ENCODE measurements at places on chromosomes 2 and 18.
A peak's percentile ranks its signal among the peaks of the same experiment; 100 is the strongest.

DNA sequence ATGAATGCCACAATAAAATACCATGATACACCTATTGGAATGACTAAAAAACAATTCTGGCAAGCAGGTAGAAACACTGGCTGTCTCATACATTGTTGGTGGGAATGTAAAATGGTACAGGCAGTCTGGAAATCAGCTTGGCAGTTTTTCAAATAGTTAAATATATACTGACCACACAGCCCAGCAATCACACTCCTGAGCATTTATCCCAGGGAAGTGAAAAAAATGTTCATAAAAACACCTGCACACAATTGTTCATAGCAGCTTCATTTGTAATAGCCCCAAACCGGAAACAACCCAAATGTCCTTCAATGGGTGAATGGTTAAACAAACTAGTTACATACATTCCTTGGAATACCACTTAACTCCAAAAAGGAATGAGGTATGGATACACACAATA, 137.2 kb downstream of the TFCP2L1 start:
- DNase-seq: peak; percentile 72

GRCh38 chr2:205218056-205218455, 464.2 kb upstream of the NRP2 start:
- DNase-seq: no peak

DNA sequence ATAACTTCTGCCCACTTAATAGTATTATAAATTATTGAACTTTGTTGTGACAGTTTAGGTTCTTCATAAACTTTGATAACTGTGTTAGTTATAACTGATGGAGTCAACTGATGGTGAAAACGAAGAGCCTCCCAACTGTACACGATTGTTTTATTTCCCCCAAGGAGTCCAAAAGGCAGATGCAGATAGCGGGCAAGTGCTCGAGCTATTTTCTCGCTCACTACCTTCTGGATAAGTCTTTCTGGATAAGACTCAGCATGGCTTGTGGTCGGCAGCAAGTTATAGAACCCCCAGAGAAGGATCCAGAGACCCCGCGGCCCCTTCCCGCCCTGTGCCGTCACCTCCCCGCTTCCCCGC, 517 bp downstream of the GCFC2 start:
- DNase-seq: no peak

- DNase-seq: no peak
Observed at GRCh38 chr2:237177052-237177451, 91.4 kb downstream of the COPS8 start.

- DNase-seq: no peak
Observed at GRCh38 chr2:203451011-203451410, 84.1 kb downstream of the RAPH1 start.

DNA sequence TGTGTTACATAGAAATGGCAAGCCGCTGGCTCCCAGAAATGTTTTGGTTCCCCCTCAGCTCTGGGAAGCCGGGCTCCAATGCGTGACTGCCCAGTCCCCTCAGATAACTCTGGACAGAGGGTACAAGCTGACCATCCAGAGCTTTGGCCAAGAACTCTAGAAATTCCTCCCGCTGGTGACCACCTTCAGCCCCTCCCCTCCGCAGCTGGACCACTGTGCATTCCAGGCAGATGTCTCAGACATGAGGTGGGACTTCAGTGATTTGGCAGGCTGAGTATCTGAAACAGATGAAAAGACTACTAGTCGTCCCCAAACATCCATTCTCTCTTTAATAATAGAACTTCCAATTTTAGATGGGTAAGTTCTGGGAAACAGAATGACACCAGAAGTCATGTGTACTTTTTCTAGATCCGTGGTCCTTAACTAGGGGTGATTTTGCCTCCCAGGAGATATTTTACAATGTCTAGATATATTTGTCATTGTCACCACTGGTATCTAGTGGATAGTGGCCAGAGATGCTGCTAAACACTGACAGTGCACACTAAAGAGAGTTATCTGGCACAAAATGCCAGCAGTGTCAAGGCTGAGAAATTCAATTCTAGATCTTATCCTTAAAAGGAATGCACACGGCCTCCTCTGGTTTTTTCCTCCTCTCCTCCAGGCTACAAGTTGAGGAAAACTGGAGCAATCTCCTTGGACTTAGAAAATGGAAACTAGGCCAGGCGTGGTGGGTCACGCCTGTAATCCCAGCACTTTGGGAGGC, 294.3 kb downstream of the SRBD1 start:
- no peak for DNase-seq

GRCh38 chr2:7182525-7182924, 265.3 kb downstream of the RNF144A start:
- no peak for DNase-seq

DNA sequence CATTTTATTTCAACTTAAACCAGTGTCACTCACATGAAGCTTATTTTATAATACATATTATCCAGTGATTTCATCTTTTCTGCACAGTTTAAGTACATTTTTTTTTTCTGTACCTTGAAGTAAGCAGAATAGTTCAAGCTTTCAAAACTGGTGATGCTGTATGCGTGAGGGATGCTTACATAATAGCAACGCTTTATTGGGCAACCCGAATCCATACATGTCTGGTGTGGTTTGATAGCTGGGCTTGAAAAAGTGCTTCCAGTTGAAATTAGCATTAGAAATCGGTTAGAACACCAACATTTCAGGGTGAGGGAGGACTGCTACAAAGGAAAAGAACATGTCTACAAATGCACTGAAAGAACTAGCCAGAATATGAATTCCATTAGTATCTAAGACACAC, 117.4 kb downstream of the MBP start:
- no peak for DNase-seq

DNA sequence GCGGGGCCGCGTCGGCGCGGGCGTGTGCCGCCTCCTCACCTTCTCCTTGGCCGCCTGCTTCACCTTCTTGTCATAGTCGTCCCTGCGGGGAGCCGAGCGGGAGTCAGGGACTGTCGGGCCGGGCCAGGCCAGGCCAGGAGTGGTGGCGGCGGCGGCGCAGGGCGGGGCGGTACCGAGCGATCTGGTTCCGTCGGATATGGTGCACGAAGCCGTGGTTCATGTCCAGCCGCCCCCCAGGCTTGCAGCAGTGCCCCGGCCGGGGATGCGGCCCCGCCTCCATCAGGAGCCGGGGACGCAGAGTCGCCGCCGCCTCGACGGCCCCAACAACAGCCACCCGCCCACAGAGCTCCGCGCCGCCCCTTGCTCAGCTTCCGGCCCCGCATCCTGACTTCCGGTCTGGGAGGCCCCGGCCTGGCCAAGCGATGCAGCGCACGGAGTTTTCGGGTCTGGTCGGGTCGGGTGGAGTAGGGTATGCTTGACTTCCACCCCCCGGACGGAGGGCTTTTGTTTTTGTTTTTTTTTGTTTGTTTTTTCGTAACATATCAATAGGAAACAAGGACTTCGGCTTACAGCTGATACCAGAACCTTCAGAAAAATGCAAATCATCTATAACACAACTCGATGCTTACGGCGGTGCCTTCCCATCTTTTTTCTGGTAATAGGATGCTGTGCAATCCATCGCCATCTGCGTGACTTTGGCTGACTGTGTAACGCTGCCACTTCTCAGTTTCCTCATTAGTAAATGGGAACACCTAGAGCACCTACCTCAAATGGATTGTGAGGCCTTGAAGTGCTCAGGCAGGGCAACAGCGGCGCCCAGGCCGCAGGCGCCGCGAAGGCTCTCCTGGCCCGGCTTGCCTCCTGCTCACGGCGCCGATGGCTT, at the start of gene C2orf68:
TSS of gene C2orf68 (minus strand) at position 362 of the 883 bp plus-strand sequence. CDS start at position 280, 82 bp downstream.
- peak; percentile 79 for DNase-seq

DNA sequence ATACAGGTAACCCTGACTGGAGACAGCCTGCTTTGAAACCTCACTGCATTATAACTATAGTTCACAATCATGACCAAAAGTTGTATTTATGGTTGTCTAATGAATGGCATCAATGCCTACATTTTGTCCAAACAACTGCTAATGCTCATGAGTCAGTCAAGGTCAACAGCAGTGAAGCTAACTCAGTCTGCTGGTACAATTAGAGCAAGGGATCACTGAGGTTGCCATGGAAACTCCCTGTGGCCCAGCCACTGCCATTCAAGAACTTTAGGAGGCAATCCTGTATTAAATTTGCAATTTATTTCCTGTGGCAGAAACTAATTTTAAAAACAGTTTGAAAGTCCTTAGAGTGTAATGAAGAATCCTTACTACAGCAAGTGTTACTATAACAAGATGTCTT, 185.1 kb upstream of the SMAD7 start:
- DNase-seq: peak; percentile 12

DNA sequence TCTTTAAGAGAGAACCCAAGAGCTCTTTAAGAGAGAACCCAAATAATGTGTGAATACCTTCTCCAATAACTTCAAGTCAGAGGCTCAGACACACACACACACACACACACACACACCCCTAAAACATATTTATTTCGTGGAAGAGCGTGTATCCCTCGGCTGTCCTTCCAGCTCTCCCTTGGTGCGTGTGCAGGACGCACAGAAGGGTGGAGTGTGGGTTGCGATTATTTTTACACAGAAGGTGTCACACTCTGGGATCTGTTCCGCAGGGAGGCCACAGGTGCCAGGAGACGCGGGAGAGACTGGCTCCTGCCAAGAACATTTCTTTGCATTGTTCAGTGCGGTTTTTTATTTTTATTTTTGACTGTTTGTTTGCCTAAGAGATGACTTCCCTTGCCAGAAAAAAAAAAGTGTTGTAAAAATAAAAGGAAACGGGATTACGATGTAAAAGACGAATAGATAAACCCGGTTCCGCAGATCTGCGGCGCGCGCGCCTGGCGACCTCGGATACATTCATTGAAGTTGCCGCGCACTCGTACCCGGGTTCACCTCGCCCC, 47.3 kb upstream of the ATP6V1B1 start:
- no peak for DNase-seq

DNA sequence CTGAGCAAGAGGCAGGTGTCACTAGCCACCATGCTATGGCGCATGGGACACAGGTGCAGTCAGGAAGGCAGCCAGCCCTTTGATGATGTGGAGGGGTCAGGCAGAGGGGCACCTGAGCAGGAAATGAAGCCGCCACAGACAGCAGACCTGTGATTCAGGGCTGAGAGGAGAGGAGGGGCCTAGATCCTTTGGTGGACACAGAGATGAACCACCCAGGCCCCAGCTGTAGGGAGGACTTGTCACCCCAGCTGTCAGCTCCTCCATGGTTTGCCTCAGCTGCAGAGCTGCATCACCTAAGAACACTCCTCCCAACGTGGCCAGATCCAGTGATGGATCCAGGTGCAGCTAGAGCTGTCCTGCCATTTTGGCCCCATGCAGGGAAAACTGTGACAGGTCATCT, 11.6 kb downstream of the ASB18 start:
- no peak for DNase-seq

DNA sequence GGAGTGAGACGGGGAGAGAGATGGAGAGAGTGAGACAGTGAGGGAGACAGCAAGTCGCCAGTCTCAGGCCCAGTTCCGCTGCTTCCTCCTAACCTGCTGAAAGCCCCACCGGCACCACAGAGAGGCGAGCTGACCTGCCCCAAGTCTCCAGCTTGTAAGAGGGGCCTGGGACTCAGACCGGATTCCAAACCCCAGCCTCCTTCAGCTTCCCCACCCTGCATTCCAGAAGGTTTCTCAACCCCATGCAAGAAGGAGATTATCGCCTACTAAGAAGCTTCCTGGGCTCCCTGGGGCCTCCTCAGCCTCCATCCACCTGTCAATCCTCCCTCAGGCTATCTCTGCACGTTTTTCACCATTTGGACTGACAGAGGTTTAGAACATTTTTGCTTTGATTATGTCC, 173.1 kb upstream of the RAB6C start:
- no peak for DNase-seq

- DNase-seq: no peak
Observed at GRCh38 chr2:205070889-205071288, 525.6 kb downstream of the PARD3B start.

- DNase-seq: no peak
Observed at GRCh38 chr2:29417630-29418029, 302.4 kb downstream of the CLIP4 start.
